ENCODE measurements at places on chromosomes 12 and 14.

DNA sequence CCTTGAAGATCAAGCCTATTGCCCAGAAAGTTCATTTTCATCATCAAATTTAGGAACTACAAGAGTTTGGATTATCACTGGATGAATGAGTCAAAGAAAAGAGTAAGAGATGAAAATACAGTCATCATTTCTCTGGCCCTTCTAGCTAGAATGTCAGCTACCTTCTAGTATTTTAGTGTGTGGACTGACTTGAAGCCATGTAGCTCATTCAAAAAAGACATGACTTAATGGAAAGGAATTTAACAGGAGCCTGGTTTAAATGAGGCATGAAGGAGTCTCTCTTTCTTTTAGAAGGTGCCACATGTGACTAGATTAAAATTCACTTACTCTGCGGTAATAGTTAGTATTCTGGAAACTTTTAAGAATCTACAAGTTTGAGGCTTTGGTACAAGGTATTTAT is 7.1 kb downstream of the PTHLH start:
- DNase-seq, result no peak

DNA sequence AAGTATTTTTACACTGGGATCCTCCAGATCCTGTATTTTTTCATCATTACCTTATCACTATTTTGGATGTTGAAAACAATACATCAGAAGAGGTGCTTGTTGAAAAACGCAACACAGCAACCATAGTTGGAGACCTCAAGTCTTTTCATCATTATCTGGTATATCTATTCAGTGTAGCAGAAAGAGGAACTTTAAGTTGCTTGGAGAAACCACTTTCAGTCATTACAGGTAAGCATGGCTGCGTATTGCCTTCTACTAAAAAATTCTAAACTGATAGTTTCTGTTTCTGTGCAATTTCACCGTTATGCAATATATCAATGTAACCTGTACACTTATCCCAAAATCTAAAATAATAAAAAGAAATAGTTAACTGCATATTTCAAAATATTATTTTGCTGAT is 32.2 kb upstream of the PTPRQ start:
- DNase-seq, result no peak

- no peak for DNase-seq
Observed at GRCh38 chr14:67446371-67447032, 34.5 kb upstream of the PLEK2 start.

DNA sequence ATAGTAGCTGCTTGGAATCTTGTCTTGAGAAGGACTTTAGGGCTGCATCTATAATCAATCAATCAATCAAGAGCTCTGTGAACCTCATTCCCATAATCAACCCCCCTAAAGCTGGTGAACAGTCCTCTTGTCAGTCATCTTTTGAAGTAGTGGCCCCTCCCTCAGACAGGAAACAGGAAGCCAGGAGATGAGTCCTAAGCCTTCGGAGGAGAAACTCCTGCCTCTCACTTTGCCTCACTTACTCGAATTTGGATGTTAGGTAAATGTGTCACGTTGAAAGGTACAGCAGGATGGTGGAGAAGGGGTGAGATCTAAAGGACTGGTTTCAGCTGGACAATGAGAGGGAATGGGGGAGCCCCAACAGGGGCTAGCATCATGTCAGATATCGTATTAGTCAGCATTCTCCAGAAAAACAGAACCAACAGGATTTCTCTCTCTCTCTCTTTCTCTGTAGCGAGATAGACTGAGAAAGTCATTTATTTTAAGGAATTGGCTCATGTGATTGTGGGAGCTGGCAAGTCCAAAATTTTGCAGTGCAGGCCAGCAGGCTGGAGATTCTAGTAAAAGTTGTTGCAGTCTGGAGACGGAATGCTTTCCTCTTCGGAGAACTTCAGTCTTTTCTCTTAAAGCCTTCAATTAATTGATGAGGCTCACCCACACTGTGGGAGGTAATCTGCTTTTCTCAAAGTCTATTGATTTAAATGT is 144.4 kb upstream of the PWP1 start:
- no peak for DNase-seq

DNA sequence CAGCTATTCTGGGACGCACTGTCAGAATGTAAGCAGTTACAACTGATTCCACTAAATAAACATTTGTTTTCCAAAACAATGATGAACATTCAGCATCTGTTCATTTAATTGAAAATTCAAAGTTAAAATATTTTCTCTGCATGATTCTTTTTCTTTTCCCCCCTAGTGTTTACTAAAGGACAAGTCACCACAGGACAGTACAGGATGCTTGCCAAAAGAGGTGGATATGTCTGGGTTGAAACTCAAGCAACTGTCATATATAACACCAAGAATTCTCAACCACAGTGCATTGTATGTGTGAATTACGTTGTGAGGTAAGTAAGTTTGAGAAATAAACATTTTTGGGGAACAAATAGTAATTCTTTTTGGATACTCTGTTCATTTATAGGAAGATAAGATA is 28.2 kb upstream of the SNAPC1 start:
- no peak for DNase-seq

All from activated T-cell treated with anti-CD3 and anti-CD28 coated beads for 1 hour (primary cell).